ENCODE measurements at places on chromosomes 5 and 9.

GRCh38 chr5:13700626-13701025, 243.9 kb downstream of the DNAH5 start:
- DNase-seq = no peak

GRCh38 chr5:135465391-135466122, 13.4 kb upstream of the TIFAB start:
- no peak for DNase-seq

DNA sequence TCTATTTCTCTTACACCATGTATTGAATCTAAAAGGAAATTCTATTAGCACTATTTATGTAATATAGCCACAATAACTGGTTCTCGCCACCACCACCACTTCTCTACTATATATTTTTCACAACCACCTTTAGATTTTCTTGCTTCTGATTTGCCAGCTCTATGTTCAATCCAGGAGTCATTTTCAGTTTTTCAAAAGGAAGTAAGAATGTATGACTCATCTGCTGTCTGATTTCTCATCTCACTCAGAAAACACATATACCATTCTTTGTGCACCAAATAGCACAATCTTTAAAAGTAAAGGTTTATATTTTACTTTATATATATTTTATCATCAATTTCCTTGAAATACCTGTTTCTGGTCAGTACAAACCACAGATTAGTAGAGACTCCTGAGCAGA, 1127.5 kb downstream of the TAF11L14 start:
- no peak for DNase-seq

DNA sequence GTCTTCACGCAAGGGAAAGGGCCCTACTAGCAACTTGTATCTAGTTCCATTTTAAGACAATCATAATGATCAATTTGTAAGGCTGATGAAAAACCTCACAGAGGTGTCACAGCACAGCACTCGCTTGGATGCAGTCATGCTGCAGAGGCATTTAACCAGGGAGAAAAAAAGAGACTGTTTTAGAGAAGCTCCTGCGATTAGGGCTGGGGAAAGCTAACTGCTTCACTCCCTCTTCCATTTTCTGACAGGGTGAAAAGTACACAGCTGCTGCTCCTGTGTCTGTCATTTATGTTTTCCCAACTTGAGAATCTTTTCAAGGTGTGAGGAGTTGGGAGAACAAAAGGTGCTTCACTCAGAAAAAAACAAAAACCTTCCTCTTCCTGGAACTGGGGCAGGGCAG, 106.4 kb downstream of the CDK5RAP2 start:
- no peak for DNase-seq

DNA sequence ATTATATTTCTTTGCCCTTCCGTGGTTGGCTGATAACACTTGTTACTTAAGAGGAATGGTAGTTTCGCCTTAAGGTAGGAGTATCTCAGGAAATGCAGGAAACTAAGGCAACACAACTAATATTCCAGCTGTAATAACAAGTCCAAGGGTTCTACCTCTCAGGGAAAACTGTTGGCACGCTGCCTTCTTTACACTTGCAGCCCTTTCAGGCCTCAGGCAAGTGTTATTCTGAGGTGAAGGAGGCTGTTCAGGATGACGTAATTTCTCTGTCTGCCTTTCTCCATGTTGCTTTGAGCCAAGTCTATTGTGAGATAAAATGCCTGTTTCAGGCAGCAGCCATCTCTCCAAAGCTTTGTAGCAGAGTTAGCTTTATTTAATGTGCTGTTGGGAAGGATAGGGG, 38.0 kb downstream of the VCAN start:
- no peak for DNase-seq

DNA sequence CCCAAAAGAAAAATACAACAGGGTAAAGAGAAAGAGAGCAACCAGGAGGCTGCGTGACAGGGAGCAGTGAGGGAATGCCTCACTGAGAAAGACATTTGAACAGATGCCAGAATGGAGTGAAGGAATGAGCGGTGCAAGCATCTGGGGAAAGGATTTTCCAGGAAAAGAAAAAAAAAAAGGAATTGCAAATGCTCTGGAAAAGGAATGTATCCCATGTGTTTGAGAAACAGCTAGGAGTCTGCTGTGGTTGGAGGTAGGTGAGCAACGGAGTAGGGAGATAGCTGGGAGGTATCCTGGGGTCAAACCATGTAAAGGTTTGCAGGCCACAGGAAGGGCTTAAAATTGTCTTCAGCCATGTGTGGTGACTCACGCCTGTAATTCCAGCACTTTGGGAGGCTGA, 23.6 kb upstream of the CEMIP2 start:
- DNase-seq = no peak

- DNase-seq = no peak
Measured at GRCh38 chr5:71662381-71662780, 56.7 kb upstream of the CARTPT start.

DNA sequence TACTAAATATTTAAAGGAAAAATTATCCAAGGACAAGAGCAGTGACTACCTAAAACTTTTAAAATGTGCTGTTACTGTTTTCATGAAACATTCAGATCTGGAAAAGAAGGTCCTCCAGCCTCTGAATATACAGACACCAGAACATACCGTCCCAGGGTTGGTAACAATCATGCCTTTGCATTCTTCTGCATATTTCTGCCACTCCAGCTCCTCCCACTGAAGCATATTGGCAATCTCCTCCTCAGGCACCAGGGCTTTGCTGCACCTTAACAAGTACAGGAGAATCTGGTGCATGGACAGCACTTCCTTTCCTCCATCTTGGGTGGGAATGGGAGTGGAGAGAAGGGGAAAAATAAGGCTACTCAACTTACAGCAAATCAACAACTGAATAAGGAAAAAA, 60.0 kb downstream of the DROSHA start:
- DNase-seq = no peak

DNA sequence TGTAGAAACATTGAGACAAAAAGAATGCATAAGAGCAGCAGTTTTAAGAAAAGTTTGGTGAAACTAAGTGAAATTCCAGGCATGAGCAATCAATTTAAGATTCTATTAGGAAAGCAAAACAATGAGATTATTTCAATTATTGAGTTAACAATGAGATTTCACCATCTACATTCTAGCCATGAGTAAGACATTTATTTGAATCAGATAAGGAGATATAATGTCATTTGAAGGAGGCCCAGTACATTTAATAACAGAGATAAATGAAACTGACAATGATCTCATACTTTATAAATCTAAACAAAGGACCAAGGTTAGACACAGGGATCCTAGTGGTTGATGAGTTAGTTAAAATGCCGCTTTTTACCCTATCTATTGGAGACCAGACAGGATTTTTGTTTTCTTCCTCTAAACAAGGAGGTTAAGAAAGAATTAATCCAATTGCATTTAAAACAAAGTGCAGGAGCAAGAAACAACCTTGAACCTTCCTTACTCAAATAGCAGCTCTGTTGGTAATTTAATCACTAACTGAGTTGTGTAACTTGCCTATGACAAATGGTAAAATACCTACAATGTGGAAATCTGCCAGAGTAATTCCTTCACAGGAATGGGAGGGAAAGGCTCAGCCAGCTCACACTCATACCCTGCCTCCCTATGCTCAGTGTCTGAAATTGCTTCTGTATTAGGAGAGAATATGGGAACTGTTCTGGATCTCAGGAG, 103.5 kb upstream of the NR3C1 start:
- no peak for DNase-seq

GRCh38 chr5:95871146-95871806, 48.8 kb upstream of the GLRX start:
- no peak for DNase-seq

DNA sequence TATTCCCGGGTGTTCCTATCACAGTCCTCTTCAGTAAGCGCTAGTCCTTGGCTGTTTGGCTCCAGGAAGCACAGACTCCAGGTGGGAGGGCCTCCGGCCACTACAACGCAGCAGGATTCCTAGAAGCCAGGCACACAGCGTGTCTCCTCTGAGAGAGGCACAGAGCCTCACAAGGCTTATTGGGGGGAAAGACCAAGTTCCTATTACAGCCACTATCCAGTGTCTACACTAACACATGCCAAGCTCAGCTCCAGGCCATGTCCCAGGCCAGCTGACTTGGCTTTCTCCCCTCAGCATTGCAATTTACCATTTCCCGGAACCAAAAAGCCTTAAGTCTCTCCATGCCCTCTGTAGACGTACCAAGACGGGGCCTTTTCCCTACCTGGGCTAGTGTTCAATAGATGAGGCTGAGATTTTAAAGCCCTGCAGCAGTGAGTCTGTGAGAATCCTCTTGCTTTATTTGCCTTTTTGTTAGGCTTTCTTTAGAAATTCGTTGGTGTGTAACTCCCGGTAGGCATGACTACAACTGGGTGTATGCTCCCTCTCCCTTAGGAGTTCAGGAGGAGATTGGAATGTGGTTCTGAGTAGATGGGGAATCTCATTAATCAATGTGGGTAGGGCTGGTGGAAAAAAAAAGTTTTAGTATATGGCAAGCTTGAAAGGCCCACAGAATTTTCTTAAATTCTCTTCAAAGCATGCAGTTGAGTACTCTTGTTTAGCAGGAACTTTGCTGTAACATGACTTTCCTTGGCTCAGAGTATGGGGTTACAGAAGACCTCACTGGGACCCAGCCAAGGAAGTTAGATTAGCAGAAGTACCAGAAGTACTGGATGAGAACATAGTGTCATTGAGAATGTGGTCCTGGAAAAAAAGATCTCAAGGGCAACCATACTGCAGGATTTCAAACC, 84.3 kb upstream of the SLC1A3 start:
- no peak for DNase-seq

GRCh38 chr5:155402927-155403640, 389.5 kb downstream of the KIF4B start:
- DNase-seq = no peak

- DNase-seq = no peak
Measured at GRCh38 chr5:96377167-96377566, 55.9 kb downstream of the PCSK1 start.

DNA sequence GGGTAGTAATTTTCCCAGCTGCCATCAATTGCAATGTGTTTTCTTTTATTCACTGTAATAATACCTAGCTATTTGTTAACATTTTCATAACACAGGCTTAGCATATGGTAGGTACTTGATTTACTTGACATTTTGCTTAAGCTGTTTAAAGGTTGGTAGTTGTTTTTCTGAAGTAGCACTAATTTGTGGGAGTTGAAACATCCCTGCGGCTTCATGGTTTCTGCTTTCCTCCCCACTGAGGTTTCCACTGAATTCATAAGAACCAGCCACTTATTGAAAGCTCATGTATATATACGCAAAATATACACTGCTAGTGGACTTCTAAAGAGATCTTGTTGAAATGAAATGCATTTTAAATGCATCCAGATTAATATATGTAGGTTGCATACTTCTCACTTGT, 559.9 kb downstream of the TLE4 start:
- no peak for DNase-seq

- peak; percentile 65 for DNase-seq
Measured at GRCh38 chr5:151174612-151175101, 17.1 kb upstream of the ANXA6 start.

DNA sequence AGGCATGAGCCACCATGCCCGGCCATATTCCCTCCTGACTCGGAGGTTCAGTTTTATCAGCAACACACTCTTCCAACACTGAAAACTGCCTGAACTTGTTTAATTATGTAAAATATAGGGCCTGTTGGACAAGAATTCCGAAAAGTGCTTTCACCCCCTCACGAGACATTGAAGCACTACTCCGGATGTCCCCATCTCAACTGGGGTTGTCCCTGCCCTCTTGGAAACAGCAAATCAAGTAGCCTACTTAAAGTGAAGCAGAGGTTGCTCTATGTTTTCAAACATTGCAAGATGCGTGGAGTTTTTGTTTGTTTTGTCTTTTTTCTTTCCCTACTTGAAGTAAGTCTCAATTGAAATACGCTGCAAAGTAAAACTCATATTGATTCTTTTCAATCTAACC, 7.6 kb downstream of the PTGER4 start:
- DNase-seq = no peak

GRCh38 chr9:69204326-69204725, 30.2 kb downstream of the TJP2 start:
- no peak for DNase-seq

DNA sequence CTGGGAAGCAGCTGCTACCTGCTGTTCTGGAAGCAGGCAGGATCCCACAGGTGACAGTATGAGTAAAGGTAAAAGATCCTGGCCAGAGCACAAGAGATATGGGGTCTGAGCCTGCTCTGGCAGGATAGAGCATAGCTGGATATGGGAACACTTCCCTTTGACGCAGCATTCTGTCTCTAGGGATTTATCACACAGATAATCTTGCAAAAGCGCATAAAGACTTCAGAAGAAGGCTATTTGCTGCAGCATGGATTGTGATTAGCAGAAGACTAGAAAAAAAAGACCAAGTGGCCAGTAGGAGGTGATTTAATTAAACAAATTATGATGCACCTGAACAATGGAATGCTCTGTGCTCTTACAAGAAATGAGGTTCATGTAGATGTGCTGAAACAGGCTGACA, 52.4 kb upstream of the PWWP2A start:
- DNase-seq = no peak

- DNase-seq = no peak
Measured at GRCh38 chr5:124630767-124631704, 115.4 kb downstream of the ZNF608 start.
